ENCODE measurements at places on chromosomes 1 and 21. TPM values are rescaled to one million over a fixed set of nuclear protein-coding genes. Genes with fewer than 3 reads are reported as not detected.

DNA sequence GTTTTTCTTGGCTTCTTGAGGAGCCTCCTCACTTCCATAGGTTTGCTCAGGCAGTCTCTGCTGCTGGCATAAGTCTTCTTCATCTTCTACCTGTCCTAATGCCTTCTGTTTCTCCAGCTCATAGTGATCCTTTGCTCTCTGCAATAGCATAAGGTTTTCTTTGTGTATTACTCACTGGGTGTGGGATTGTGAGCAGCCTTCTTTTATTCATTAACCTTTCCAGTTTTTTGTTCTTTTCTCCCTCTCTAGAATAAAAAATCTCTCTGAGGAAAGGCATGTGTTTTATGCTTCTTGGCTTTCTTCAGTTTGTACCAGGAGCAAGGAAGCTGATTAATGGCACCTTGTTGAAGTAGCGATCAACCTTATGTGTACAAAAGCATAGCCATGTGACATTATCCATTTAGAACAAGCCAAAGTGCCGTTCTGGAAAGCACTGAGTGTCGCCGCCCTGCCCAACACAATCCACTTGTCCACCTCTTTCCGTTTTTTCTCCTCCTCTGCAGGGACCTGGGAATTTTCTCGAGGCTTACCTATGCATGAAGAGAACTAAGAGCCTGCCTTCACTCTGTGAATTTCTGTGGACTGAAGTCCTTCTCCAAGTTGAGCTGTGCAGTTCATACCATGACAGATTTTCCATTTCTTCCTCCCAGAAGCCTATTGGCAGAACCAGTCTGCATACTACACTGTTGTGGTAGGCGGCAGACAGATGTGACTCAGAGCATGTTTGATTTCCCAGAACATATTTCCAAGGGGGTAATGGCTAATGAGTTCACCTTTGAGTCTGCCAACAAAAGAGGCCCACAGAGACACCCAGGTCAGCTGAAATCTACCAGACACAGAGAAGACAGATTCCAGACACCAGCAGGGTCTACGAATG lies 39.0 kb downstream of the DPT start:
- DNase-seq = no peak

DNA sequence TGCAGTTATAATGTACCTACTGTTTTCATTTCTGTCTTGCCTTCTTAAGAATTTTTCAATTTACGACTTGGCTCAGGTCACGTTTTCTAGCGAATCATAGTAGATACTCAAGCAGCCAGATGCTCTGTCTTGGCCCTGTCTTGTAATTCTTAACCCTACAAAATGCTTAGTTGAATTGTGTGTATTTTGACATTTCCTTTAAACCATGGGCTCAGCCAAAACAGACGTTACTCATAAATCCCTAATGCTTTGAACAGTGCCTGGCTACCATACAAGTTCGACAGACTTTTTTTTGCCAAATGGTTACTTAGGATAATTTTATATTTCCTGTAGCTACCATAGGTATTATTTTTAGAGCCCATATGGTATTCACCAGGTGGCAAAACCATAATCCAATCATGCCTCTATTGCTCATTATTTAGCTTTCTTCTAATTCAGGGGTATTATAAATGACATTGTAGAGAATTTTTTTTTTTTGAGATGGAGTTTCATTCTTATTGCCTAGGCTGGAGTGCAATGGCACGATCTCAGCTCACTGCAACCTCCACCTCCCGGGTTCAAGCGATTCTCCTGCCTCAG lies 54.3 kb downstream of the KCNK1 start:
- peak; percentile 69 for DNase-seq

TLCD4 gene
- total RNA-seq = 0.86 TPM

DNA sequence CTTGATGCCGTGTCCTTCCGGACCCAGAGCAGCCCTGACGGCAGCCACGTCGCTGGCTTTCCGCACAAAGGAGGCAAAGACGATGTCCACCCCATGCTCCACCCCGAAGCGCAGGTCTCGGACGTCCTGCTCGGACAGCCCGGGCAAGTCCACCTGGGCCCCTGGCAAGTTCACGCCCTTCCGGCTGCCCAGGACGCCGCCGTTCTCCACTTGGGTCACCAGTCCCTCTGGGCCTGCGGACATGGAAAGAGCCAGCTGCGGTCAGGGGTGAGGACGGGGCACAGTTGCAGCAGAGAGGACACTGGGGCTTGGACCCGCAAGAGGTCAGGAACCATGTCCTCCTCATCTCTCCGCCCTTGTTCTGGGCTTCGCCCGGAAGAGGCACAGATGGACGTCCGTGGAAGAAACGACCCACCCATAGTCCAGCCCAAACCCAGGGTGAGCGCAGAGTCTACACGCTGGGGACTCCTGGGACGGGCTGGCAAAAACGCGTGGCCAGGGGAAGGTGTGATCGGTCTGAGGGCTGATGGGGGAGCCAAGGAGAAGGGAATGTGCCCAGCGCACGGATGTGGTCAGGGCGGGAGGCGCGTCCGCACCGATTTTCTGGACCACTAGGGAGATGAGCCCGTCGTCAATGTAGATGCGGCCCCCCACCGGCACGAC lies 6.6 kb downstream of the PKLR start:
- no peak for DNase-seq

GRCh38 chr1:166271151-166271538 lies 104.3 kb upstream of the FAM78B start:
- DNase-seq = no peak

GRCh38 chr1:116521186-116521585 lies 49.6 kb downstream of the CD58 start:
- peak; percentile 24 for DNase-seq

- DNase-seq = peak; percentile 39
Observed at GRCh38 chr1:203559523-203559922, 65.6 kb downstream of the OPTC start.

- DNase-seq = no peak
Observed at GRCh38 chr1:201255479-201256362, 27.6 kb upstream of the PKP1 start.

- DNase-seq = peak; percentile 49
Observed at GRCh38 chr1:150528196-150528595, 12.6 kb downstream of the FALEC start.

DNA sequence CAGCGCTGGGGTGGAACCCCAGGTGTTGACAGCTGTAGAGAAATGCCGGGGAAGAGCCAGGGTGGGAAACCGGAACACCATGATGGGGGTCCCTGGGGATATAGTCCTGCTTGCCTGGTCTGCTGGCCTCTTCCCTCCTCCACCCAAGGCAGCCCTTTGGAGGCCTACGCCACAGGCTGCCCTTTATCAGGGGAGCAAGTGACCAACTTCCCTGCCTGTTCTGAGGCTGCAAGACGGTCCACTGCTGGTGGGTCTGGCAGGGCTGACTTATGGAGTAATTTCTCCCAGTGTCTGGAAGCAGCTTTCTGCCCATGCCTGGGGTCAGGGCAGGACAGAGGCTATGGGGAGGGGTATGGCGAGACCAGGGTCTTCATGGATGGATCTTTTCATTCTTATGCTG lies 50.8 kb upstream of the EDN2 start:
- DNase-seq = no peak

VSIG8 gene
- not detected for total RNA-seq

- DNase-seq = peak; percentile 20
Observed at GRCh38 chr1:87942165-87942564, 613.5 kb downstream of the LMO4 start.

GRCh38 chr1:27099587-27100334 lies 55.2 kb downstream of the SLC9A1 start:
- peak; percentile 81 for DNase-seq

GRCh38 chr1:39205102-39205780 lies 746 bp downstream of the MACF1 start:
- DNase-seq = peak; percentile 78

BTBD8 gene
- total RNA-seq = 2.3 TPM

GRCh38 chr1:162206749-162207635 lies 137.5 kb downstream of the NOS1AP start:
- no peak for DNase-seq

- DNase-seq = no peak
Observed at GRCh38 chr1:164660775-164661174, 101.8 kb downstream of the PBX1 start.

GRCh38 chr21:42081138-42081537 lies 10.0 kb downstream of the UMODL1 start:
- peak; percentile 29 for DNase-seq

GSTM5 gene
- total RNA-seq = 5.8 TPM

DNA sequence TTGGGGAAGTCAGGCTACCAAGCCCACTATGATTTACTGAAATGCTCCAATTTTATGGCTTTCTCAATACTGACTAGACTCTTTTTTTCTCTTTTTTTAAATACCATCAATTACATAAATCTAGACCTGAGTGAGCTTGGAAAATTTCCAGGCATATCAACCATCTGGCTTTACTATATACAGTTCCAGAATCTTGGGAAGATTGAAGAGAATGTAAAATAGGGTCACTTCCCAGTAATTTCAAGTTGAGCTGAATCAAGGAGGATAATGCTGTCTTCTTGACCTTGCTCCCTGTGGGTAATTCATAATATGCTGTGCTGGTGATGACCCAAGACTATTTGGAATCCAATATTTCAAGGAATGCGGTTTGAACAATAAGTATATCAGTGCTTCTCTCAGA lies 108.1 kb downstream of the MAP3K21 start:
- no peak for DNase-seq

DNA sequence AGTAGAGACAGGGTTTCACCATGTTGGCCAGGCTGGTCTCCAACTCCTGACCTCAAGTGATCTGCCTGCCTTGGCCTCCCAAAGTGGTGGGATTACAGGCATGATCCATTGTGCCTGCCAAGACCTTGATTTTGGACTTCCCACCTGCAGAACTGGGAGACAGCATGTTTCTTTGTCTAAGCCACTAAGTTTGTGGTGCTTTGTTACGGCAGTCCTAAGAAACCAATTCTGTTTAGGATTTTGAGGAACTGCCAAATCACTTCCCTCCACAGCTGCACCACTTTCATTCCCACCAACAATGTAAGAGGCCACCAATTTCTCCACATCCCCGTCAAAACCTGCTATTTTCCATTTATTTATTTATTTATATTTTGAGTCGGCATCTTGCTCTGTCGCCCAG lies 46.1 kb downstream of the CHAF1B start:
- DNase-seq = no peak

- peak; percentile 80 for DNase-seq
Observed at GRCh38 chr1:206814716-206815341, 42.5 kb upstream of the IL10 start.

GRCh38 chr1:71885171-71885570 lies 397.2 kb downstream of the NEGR1 start:
- no peak for DNase-seq

DNA sequence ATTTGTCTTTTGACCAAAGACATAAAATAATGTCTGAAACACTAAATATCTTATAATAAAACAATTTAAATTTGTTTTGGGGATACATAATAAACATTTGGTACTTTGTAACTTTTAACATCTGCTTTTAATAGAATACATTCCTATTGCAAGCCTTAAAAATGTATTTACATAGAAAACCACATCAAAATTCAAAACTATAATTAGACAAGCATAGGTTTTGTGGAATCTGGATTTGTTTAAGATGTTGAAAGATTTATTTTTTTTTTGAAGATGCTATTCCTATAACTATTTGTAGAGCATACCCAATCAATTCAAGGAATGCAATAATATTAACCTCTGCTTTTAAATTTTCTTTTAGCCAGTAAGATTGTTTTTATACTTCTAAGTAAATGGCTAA lies 125.7 kb downstream of the FMN2 start:
- peak; percentile 36 for DNase-seq

DNA sequence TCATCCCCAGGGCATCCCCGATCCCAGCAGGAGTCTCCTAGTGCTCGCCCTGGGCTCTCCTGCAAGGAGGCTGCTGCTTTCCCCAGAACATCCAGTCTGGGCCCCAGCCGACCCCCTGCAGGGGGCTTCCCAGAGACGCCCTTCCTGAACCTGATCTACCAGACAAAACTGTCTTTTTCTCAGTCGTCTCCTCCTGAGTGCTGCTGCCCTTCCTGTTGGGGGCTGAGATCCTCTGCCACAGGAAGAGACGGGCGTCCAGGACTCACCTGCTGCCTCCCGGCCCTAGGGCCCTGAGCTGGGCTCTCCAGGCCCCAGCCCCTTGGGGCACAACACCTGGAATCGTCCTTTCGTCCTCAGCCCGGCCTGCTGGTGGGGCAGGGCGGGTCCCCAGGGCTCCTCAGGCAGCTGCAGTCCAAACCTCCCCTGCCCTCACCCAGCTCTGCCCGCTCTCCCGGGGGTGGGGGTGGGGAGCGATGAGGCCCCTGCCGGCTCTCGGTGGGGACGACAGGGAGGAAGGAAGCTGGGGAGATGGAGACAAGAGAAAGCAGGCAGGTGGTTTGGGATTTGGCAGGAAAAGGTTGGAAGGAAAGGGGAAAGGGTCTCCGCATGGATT lies 36.9 kb downstream of the TP73 start:
- DNase-seq = no peak

GRCh38 chr1:109625176-109625575 lies 5.5 kb downstream of the AMPD2 start:
- no peak for DNase-seq

SEMA6C gene
- 0.86 TPM for total RNA-seq

GRCh38 chr1:244599937-244600350 lies 53.0 kb upstream of the DESI2 start:
- peak; percentile 96 for DNase-seq

DNA sequence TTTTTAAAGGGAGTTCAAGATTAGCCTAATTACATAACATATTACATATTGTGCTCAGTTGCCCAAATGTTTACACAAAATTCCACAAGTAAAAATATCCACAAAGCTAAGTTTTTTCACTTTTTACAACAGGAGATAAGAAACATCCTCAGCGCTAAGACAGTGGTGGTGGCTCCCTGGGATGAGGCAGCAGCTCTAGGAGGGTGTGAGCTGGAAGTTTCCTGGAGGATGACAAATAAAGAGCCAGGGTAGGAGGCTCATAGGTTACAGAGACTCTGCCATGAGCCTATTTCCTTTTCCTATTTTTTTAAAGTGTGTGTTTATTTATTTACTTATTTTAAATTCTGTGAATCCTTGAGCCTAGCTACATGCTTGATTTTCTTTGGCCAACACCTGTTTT lies 91.7 kb downstream of the COL24A1 start:
- DNase-seq = no peak

DNA sequence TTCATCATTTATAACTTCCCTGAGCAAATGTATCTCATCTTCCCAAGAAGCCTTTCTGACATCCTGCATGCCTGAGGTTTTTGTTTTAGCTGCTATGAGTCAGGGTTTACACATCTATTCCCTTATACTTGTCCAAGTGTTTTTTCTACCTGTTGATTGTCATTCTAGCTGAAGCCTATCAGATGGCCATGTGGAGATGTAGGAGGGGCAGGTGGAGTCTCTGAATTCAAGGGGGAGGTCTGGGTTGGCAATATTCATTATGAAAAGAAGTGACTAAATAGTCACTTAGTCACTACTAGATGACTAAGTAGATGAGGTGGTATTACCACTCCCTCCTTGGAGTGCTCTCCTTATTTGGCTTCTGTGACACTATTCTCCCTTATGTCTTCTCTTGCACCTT lies 52.4 kb downstream of the XCL1 start:
- peak; percentile 8 for DNase-seq

- no peak for DNase-seq
Observed at GRCh38 chr1:67753776-67754525, 69.0 kb downstream of the GADD45A start.

ELF3 gene
- total RNA-seq = 0.32 TPM

All from fibroblast of villous mesenchyme (primary cell).